ENCODE measurements at places on chromosomes 3 and 15. TPM values are rescaled to one million over a fixed set of nuclear protein-coding genes. Genes with fewer than 3 reads are reported as not detected.

DUOXA2 gene
- 1.5 TPM for total RNA-seq

LYZL4 gene
- not detected for total RNA-seq

SEC62 gene
- 38.1 TPM for total RNA-seq

ERC2 gene
- 1.2 TPM for total RNA-seq

Data from vagina (tissue), 2 donors.